Endothelial cell (in vitro differentiated cells): ENCODE measurements at places on chromosomes 2 and 18. TPM values are rescaled to one million over a fixed set of nuclear protein-coding genes. Genes with fewer than 3 reads are reported as not detected.

GRCh38 chr2:97885841-97886240 lies 109.9 kb downstream of the TMEM131 start:
- no peak overlapping the region for H3K27ac ChIP-seq
- peaks cover 6% of the 10 kb centered on the region for H3K4me1 ChIP-seq
- peak overlapping the region; percentile 66 for H3K4me3 ChIP-seq
- H3K36me3 ChIP-seq: peaks cover 30% of the 10 kb centered on the region

GRCh38 chr2:190432567-190433231 lies 24.5 kb downstream of the MFSD6 start:
- no peaks in the 10 kb centered on the region for H3K36me3 ChIP-seq
- no peak for DNase-seq
- H3K27ac ChIP-seq: no peak overlapping the region
- peaks cover 17% of the 10 kb centered on the region for H3K4me1 ChIP-seq
- H3K27me3 ChIP-seq: peaks cover 4% of the 10 kb centered on the region

DNA sequence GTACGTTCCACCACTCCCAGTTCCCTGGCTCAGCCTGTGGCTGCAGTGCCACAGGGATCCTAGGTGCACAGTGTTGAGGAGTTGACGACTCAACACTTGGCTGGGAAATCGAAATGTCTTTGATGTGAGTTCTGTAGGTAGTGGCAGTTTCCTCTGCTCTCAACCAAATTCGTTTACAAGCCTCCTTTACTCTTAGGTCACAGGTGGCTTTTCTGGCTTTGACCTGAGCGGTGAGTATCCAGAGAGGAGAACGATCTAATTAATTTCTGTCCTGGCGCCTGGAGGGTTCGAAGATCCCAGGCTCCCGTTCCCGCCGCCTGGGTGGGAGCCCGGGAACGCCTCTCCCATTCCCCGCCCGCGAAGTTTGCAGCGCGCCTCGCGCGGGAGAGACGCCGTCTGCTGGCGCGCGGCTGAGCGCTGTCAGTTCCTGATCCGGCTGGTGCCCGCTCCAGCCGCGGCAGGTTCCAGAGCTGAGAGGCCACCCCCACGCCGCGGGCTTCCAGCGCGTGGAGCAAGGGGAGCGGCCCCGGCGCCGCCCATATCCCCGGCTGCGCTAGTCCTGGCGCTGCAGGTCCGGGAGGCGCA lies at the start of gene LAMA3:
TSS of gene LAMA3 (plus strand) at position 423 of the 585 bp plus-strand sequence. CDS start 231 bp downstream, outside the sequence.
- no peaks in the 10 kb centered on the region for H3K36me3 ChIP-seq
- H3K4me1 ChIP-seq: peaks cover 5% of the 10 kb centered on the region
- H3K27ac ChIP-seq: no peak within 1 kb of the TSS

EN1 gene
- total RNA-seq: 0.87 TPM

DNA sequence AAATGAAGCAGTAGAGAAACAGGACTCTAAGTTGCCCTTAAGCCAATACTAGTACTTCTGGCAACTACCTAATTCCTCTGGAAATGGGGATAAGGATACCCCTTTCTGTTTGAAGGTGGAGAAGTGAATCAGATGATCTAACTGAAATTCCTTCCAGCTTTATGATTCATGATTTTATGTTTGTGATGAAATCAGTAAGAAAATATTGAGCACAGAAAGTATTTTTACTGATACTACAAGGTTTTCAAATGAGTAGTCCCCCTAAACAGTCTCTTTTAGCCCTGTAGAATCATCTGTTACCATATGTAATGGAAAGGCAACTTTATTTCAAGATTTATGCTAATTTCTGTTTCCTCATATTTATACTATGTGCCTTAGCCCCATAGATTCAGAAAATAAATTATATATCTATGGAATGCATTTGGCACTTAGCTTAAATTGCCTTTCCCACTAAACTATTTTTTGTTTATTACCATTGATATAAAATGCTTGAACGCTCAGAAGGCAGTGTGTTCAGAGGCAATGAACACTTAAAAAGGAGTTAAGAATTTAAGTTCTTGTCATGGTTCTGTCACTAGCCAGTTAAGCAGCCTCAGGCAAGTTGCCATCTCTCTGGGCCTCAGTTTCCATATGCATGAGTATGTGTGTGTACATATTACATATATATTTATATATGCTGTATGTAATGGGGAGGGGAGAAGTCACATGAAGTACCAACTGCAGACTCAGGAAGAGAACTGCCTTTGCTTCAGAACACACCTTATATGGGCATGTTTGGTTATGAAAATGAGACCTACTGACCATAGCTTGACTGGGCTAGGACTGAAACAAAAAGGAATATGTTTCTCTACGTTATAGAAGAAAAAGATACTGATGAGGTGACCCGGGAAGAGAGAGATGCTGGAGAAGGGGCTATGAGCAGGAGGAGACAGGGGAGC lies 97.7 kb downstream of the CDC42EP3 start:
- H3K27ac ChIP-seq: no peak overlapping the region
- DNase-seq: no peak
- H3K36me3 ChIP-seq: no peaks in the 10 kb centered on the region
- H3K4me1 ChIP-seq: no peaks in the 10 kb centered on the region
- H3K4me3 ChIP-seq: no peak overlapping the region
- no peaks in the 10 kb centered on the region for H3K27me3 ChIP-seq

DNA sequence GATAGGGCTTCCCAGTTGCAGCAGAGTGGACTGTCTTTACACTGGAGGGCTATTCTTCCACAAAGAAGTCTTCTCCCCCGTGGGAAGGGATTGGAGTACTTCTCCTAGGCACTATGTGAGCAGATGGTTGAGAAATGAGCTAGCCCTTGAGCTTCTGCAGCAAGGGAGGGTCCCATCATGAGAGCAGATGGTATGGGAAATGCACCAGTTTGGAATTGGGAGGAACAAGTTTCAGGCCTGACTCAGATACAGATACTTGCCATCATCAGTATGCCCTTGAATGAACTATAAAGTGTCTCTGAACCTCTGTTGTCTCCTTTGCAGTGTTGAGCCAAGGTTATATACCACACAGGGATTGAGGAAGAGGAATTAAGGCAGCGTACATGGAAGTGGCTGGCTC lies 757.4 kb downstream of the RNF144A start:
- no peaks in the 10 kb centered on the region for H3K36me3 ChIP-seq
- no peaks in the 10 kb centered on the region for H3K4me1 ChIP-seq
- H3K27me3 ChIP-seq: peaks cover 8% of the 10 kb centered on the region
- H3K4me3 ChIP-seq: no peak overlapping the region
- no peak overlapping the region for H3K27ac ChIP-seq

DNA sequence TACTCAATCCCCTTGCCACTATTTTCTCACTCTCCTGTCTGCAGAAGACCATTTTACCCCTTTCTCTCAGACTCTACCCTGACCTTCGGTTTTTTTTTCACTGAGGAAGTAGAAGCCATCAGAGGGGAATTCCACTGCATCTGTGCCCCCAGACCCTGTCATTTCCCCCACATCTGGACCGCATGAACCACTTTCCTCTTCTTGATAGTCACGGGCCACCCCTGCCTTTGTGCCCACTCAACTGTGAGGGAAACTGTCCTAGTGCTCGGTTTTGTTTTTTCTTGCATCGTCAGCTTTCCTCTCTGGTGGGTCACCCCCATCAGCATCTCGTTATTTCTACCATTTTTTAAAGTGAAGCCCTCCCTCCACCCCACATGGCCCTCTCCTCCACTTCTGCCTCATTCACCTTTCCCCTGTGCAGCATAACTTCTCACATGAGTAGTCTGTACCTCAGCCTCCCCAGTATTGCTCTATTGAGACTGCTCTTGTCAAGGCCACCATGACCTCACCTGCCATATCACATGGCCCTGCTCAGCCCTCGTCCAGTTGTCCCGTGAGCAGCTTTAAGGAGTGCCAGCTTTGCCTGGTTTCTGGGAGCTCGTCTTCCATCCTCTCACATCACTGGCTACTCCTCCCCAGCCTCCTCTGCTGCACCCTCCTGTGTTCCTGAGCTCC lies 32.4 kb downstream of the TMEM87B start:
- DNase-seq: no peak
- H3K4me1 ChIP-seq: peaks cover 28% of the 10 kb centered on the region

DNA sequence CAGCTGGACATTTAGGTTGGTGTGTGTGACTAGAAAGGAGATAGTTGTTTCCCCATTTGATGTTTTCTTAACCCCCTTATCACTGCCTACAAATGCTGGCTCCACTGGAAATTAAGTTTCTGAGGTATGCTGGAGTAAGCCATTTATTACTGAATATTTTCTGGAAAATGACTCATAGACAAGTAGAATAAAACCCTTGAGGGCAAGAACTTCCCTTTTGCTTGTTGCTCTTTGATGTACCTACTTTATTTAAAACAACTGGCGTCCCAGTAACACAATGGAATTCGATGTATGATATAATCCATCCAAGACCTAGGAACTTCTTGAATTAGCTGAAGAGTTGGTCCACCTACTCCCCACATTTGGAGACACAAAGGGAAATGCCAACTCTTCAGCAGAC lies 33.3 kb upstream of the SESTD1 start:
- no peak overlapping the region for H3K27ac ChIP-seq
- no peaks in the 10 kb centered on the region for H3K36me3 ChIP-seq
- no peaks in the 10 kb centered on the region for H3K4me1 ChIP-seq

DNA sequence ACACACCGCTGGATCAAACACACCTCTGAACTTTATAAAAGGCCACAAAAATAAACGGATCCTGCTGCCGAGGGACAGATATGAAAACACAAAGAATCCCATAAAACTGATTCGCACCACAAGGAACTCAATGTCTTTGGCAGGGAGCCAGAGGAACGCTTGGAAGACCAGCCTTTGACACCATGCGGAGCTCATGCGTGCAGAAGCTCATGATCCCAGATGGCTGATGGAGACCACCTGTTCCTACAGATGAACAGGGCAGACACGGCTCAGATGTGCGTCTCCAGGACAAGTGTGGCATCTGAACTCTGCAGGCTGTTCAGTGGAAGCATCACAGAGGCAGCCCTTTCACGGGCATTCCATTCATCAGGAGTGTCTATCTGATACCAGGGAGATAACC lies 24.9 kb downstream of the COPS9 start:
- peaks cover 5% of the 10 kb centered on the region for H3K27me3 ChIP-seq
- H3K4me3 ChIP-seq: no peak overlapping the region
- no peaks in the 10 kb centered on the region for H3K4me1 ChIP-seq
- peaks cover 4% of the 10 kb centered on the region for H3K36me3 ChIP-seq

DNA sequence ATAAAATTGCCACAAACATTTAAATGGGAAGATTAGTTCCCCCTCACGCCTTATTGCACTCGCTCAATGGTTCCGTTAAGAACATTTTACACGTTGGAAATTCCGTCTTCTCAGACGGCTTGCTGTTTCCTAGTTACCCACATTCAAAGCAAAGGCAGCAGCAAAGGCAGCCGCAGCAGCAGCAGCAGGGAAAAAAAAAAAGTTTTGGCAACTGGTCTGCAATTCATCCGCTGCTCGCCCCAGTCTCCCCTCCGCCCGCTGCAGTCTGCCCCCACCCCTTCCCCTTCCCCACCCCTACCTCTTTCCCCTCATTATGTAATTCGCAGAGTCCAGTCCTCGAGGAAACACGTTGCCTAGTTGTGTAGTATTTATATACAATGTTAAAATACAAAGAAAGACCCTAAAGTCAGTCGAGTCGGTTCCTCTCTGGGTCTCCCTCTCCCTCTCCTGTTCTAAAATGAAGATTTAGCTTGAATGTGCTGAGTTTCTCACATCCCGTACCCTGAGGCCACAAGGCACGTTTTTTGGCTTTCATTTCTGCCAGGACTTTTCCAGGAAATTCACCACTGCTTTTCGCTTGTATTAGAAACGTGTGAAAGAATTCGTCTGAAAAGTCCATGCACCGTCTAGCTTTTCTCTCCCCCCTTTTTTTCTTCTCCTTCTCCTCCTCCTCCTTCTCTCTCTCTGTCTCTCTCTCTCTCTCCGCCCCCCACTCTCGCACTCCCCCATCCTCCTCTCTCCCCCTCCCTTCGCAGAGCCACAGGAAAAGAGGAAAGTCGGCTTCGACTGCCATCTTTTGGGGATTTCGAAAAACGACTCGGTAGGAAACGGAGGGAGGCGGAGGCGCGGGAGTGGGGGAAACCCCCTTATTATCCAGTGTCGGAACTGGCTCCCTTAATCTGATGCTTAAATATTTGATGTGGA lies 140.0 kb downstream of the MEIS1 start:
- peaks cover 18% of the 10 kb centered on the region for H3K27me3 ChIP-seq
- H3K27ac ChIP-seq: peak overlapping the region; percentile 97
- peak overlapping the region; percentile 89 for H3K4me3 ChIP-seq
- no peaks in the 10 kb centered on the region for H3K36me3 ChIP-seq
- peaks cover 10% of the 10 kb centered on the region for H3K4me1 ChIP-seq
- peak; percentile 70 for DNase-seq

- DNase-seq: no peak
- H3K4me1 ChIP-seq: peaks cover 12% of the 10 kb centered on the region
- H3K36me3 ChIP-seq: no peaks in the 10 kb centered on the region
- no peak overlapping the region for H3K4me3 ChIP-seq
- H3K27me3 ChIP-seq: peaks cover 3% of the 10 kb centered on the region
Observed at GRCh38 chr2:99150706-99151105, 4.0 kb downstream of the TSGA10 start.

DNA sequence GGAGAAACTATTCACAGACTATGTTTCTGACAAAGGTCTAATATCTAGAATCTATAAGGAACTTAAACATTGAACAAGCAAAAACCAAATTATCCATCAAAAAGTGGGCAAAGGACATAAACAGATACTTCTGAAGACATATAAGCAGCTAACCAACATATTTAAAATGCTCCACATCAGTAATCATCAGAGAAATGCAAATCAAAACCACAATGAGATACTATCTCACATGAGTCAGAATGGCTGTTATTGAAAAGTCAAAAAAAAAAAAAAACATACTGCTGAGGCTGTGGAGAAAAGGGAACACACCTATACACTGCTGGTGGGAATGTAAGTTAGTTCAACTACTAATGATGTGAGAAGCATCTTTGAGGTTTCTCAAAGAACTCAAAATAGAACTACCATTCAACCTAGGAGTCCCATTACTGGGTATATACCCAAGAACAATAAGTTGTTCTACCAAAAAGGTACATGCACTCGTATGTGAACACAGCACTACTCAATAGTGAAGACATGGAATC lies 220.4 kb upstream of the TFPI start:
- DNase-seq: no peak
- H3K36me3 ChIP-seq: no peaks in the 10 kb centered on the region
- H3K27me3 ChIP-seq: no peaks in the 10 kb centered on the region
- no peak overlapping the region for H3K27ac ChIP-seq
- H3K4me3 ChIP-seq: no peak overlapping the region

DNA sequence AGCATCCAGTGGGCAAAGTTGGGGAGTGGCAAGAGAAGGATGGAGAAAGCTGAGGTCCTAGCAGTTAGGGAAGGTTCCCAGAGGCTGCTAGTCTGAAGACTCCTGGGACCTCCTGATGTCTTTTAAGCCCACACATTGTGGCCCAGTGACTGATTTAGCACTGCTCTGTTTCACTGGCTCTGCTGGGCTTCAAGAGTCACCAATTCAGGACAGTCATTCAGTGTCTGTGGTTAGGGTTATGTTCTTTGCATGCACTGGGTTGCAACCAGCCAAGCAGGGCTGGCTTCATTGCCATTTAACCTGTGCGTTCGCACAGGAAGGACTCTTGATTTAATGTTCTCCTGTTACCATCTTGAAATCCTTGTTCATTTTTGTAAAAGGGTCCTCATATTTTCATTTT lies 199.2 kb downstream of the ICOS start:
- no peaks in the 10 kb centered on the region for H3K4me1 ChIP-seq
- no peak for DNase-seq
- H3K36me3 ChIP-seq: no peaks in the 10 kb centered on the region
- H3K27ac ChIP-seq: no peak overlapping the region

- peaks cover 10% of the 10 kb centered on the region for H3K36me3 ChIP-seq
- H3K4me3 ChIP-seq: no peak overlapping the region
- peaks cover 74% of the 10 kb centered on the region for H3K4me1 ChIP-seq
- peaks cover 8% of the 10 kb centered on the region for H3K27me3 ChIP-seq
- no peak for DNase-seq
- H3K27ac ChIP-seq: no peak overlapping the region
Observed at GRCh38 chr2:9236045-9236344, 29.4 kb downstream of the ASAP2 start.

GRCh38 chr2:46023165-46023854 lies 273.9 kb upstream of the EPAS1 start:
- peaks cover 26% of the 10 kb centered on the region for H3K36me3 ChIP-seq
- no peak overlapping the region for H3K27ac ChIP-seq
- no peak for DNase-seq
- H3K4me1 ChIP-seq: peaks cover 24% of the 10 kb centered on the region
- no peak overlapping the region for H3K4me3 ChIP-seq

MEP1B gene
- total RNA-seq: 0.15 TPM
